PC-9 (cell line): ENCODE measurements at places on chromosomes 1 and 21. TPM values are rescaled to one million over a fixed set of nuclear protein-coding genes. Genes with fewer than 3 reads are reported as not detected.
A peak's percentile ranks its signal among the peaks of the same experiment; 100 is the strongest.

DNA sequence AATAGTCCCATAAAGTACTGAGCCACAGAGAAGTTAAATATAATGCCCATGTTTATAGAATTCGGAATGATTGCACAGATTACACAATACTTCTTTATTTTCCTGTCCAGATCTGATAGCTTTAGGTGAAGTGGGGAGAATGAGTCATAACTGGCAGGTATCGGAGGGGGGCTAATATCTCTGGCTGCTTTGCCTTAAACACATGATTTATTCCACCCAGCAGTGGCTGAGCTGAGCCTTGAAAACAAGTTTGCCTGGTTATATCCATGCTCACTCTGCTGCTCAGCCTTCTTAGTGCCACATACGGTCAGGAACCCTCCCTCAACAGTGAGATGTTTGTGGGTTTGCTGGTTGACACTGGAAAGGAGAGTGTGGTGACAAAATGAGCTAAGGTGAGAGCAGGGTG lies 119.7 kb upstream of the ZNF648 start:
- H3K4me3 ChIP-seq, result no peak overlapping the region
- H3K36me3 ChIP-seq, result no peaks in the 10 kb centered on the region
- H3K4me1 ChIP-seq, result peaks cover 60% of the 10 kb centered on the region
- H3K27ac ChIP-seq, result peak overlapping the region; percentile 90
- H3K27me3 ChIP-seq, result no peaks in the 10 kb centered on the region

DNA sequence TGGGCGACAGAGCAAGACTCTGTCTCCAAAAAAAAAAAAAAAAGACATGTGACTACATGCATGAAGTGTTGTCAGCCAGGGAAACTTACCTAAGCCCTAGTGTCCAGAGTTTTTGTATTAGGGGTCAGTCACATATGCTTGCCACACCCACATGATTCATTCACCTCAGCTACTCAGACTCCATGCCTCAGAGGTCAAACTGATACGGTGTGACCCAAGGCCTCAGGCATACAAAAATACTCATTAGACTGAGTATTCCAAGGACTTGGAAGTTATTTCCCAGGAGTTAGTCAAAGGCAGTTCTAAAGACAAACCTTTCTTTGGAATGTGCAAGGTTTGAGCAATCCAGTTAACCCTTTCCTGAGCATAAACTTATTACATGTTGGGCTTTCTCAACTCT lies 6.3 kb upstream of the TRIM33 start:
- H3K27me3 ChIP-seq, result no peaks in the 10 kb centered on the region
- no peak overlapping the region for H3K4me3 ChIP-seq
- no peak overlapping the region for H3K27ac ChIP-seq
- H3K36me3 ChIP-seq, result no peaks in the 10 kb centered on the region

DNA sequence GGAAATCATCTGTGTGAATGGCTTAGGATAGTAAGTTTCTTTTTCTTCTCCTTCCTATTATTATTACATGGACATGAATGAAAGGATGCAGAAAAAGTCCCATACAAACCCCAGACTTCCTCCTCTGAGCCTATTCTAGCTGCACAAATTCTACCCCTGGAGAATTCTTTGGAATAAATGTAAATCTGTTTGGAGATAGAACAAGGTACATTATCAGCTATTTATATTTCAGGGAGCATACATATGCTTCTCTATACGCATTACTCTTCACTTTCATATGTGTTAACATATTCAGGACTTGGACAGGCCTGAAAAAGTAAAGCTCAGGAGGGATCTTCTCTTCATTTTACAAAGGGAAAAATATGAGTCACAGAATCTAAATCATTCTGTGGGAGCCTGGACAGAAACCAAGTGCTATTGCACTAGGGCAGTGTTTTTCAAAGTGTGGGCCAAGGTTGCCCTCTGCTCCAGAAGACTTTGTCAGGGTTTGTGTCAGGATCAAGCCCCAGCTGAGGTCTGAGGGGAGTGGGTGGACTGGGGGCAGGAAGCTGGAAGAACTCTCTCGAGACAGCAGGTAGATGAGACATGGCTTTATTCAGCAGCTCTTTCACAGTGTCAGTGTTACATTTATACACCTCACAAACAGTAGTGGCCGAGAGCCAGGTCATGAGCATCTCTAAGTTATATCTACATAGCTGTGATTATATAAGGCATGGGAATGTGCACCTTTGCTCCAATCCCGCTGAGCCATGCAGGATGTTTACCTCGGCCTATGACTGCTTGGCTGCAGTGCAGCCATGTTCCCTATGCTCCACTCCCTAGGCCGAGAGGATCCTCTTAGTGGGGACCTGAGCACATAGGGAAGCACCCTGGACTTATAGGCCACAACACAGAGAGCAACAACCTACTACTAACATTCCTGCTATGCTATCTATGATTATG lies 114.3 kb downstream of the GDAP2 start:
- H3K27ac ChIP-seq, result no peak overlapping the region
- no peaks in the 10 kb centered on the region for H3K4me1 ChIP-seq
- H3K27me3 ChIP-seq, result no peaks in the 10 kb centered on the region
- DNase-seq, result no peak

GRCh38 chr1:65036570-65037051 lies 70.3 kb upstream of the JAK1 start:
- H3K36me3 ChIP-seq, result no peaks in the 10 kb centered on the region
- peak; percentile 69 for DNase-seq
- H3K27ac ChIP-seq, result no peak overlapping the region
- no peaks in the 10 kb centered on the region for H3K4me1 ChIP-seq
- no peak overlapping the region for H3K4me3 ChIP-seq

GRCh38 chr1:147252540-147252939 lies 10.1 kb downstream of the CHD1L start:
- H3K27ac ChIP-seq, result no peak overlapping the region
- no peaks in the 10 kb centered on the region for H3K27me3 ChIP-seq

GRCh38 chr1:108067884-108068540 lies 103.0 kb upstream of the VAV3 start:
- no peak for DNase-seq
- H3K27ac ChIP-seq, result no peak overlapping the region
- H3K4me3 ChIP-seq, result no peak overlapping the region
- H3K4me1 ChIP-seq, result no peaks in the 10 kb centered on the region
- no peaks in the 10 kb centered on the region for H3K27me3 ChIP-seq
- H3K36me3 ChIP-seq, result no peaks in the 10 kb centered on the region

- no peaks in the 10 kb centered on the region for H3K4me1 ChIP-seq
- H3K27me3 ChIP-seq, result no peaks in the 10 kb centered on the region
- no peaks in the 10 kb centered on the region for H3K36me3 ChIP-seq
- no peak overlapping the region for H3K27ac ChIP-seq
- no peak for DNase-seq
These were observed 20.6 kb downstream of the ABCB10 start for GRCh38 chr1:229537894-229538293.

GRCh38 chr1:56934430-56935060 lies 31.3 kb downstream of the C8B start:
- H3K27me3 ChIP-seq, result no peaks in the 10 kb centered on the region
- no peak for DNase-seq
- no peak overlapping the region for H3K27ac ChIP-seq
- H3K36me3 ChIP-seq, result no peaks in the 10 kb centered on the region
- no peaks in the 10 kb centered on the region for H3K4me1 ChIP-seq
- H3K4me3 ChIP-seq, result no peak overlapping the region

The OR2L3 gene
- total RNA-seq, result not detected in 2 replicates

The NUAK2 gene
- total RNA-seq, result 3.8 and 3.9 TPM in 2 replicates

The NCAM2 gene
- total RNA-seq, result not detected in 2 replicates

The KRTAP13-4 gene
- not detected in 2 replicates for total RNA-seq

The ACTL8 gene
- total RNA-seq, result 0.55 and 0.68 TPM in 2 replicates

The LCE1D gene
- total RNA-seq, result not detected in 2 replicates

The C1QA gene
- total RNA-seq, result not detected in 2 replicates

The KDF1 gene
- 20.5 and 21.3 TPM in 2 replicates for total RNA-seq

The MTARC1 gene
- 54.4 and 72.5 TPM in 2 replicates for total RNA-seq

The NR1I3 gene
- not detected in 2 replicates for total RNA-seq

The DPT gene
- not detected in 2 replicates for total RNA-seq
